ENCODE measurements at places on chromosomes 2 and 18.
A peak's percentile ranks its signal among the peaks of the same experiment; 100 is the strongest.

- no peak for DNase-seq
Measured at GRCh38 chr2:125634662-125635061, 1021.3 kb upstream of the GYPC start.

DNA sequence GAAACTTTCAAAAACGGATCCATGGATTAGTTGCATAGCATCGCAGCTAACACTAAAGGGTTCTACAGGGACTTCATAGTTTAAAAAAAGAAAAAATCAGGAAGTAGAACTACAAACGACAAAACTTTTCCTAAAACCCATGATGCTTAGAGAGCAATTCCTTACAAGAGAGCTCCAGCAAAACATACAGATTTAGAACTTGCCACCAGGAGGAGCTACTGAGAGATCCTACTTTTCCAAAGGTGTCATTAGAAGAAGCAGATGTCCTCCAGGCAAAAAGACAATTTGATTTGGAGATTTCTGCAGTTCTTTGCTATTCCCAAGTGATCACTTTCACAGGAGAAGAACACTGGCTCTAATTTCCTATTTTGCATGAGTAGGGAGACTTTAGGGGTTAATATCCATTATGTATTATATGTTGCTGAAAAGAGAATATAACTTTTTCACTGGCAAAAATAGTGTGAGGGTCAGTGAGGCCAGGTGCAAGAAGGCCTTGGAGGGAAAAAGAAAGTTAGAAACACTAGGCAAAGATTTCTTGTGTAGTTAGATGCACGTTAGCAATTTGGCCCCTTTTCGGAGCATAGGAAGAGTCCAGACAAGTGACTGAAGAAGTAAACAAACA is 436.2 kb downstream of the SUCLG1 start:
- no peak for DNase-seq

- DNase-seq: no peak
Measured at GRCh38 chr2:241282555-241282954, 32.9 kb downstream of the HDLBP start.

GRCh38 chr2:180677200-180677599 is 303.2 kb upstream of the UBE2E3 start:
- DNase-seq: no peak

GRCh38 chr2:176926453-176926852 is 286.1 kb upstream of the HNRNPA3 start:
- no peak for DNase-seq

DNA sequence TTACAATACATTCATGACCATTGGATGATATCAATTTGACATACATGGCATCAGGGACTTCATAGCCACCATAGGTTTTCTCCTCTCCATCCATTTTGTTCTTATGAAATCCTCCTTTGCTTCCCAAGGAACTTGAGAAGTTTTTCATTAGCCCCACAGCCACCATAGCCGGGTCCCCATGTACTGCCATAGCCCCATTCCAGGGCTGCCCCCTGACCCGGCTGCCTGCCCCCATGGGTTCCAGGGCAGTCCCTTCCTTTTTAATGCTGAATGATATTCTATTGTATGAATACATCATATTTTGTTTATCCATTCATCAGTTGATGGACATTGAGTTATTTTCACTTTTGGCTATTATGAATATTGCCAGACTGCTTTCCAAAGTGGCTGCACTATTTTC is 20.4 kb downstream of the ATP6V1B1 start:
- DNase-seq: no peak

DNA sequence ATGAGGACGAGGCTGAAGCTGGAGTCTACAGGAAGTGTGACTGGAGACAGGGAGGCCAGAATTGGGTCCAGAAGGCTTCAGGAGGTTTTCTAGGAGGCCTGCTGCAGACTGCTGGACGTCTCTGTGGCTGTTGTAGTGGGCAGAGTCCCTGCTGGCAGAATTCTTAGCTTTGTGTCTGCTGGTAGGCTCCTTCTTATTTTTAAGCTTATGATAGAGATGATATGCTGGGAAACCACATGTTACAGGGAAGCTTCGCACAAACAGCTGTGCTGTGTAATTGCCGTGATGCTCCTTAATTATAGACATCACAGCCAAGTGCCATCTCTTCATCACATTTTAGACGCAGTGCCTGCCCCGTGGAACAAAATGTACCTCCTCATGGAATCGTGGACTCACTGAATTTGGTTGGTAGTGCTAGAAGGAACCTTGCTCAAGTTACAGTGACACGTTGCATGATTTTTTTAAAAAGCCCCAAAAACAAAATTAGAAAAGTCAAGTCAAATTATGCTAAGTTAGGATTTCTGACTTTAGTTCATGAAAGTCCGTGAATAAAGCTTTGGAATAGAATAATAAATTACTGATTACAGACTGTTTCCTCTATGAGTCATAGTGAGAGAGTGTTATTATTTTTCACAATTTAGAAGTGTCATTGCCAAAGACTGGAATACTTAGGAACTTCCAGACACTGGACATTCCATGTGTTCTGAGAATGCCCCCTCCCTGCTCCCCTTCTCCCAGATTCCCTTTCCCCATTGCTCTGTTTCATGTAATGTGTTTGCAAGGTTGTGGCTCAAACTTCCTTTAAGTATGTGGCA is 144.1 kb downstream of the FHOD3 start:
- DNase-seq: no peak

- DNase-seq: no peak
Measured at GRCh38 chr2:154507186-154507585, 191.3 kb upstream of the KCNJ3 start.

GRCh38 chr2:10135296-10136089 is 13.0 kb downstream of the RRM2 start:
- DNase-seq: no peak

DNA sequence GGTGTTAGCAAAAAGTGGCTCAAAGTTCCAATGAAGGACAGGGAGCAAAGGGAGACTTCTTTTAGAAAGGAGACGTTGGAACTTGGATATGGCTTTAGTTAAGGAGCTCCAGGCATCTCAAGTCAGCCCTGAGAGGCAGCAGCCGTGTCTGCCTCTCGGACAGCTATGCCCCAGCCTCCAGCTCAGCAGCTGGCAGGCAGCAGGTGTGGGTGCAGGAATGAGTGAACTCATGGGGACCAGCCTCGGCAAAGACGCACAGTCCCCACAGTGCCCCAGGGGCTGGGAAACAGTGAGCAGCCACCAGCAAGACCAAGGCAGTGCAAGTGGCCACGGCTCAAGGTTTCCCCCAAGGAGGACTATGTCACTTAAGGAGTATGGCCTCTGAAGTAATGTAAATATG is 1.6 kb upstream of the LRRFIP1 start:
- DNase-seq: no peak

DNA sequence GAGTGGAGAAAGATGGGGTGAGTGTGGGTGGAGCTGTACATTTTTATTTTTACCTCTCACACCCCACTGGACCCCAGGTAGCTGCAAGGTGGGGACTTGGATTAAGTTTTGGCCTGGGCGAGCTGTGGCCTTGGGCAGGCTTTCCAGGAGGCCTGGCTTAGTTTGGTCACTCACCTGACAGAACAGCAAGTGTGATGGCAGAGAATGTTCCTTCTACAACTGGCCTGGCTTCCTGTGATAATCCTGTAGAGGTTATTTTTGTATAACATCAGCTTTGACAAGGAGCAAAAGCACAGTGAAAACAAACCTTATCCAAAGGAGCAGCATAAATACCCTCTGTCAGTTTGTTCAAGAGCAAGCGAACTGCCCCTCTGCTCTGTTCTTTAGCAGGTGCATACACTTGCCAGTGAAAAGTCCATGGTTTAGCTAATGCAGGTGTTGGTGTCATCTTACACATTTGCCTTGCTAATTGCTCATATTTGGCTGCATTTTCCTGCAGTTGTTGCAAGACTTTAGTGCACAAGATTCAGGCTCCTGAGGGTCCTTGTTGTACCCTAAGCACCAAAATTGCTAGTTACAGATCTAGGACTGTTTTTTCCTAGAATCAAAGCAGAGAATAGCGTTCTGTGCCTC is 6.3 kb downstream of the THNSL2 start:
- DNase-seq: no peak

- peak; percentile 43 for DNase-seq
Measured at GRCh38 chr2:231104115-231104713, 20.6 kb downstream of the HTR2B start.

DNA sequence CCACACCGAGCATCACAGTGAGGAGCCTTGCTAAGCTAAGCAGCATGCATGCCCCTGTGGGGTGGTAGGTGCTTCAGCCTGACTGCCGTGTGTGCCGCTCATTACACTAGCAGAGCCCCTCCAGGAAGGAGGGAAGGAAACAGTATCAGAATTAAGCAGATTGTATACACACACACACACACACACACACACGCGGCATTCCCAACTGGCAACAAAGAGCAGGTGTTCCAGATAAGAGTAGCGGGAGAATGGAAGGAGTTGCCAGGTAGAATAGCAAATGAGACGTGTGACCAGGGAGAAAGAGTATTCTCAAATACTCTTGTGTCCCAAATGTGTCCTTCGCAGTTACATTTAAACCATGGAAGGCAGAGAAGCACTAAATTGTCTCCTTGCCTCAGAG is 47.6 kb upstream of the TTC39C start:
- DNase-seq: no peak

DNA sequence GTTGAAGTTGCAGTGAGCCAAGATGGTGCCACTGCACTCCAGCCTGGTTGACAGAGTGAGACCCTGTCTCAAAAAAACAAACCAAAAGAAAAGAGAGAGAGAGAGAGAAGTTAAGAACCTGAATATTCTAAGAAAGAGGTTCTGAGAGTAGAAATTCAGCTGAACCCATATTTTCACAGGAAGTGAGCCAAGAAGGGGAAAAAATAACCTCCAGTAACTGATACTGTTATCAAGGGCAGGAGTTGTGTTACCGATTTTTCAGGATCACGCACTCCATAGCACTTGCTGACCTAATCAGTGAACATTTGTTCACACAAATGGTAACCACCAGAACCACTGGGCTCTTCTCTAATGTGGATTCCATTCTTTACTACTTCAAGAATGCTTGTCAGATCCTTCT is 39.1 kb upstream of the BZW1 start:
- no peak for DNase-seq

GRCh38 chr2:140990416-140990815 is 1140.4 kb downstream of the LRP1B start:
- DNase-seq: no peak

Data from stimulated activated naive CD8-positive, alpha-beta T cell treated with anti-CD3 and anti-CD28 coated beads, Interleukin-15, amount 100 ng/mL, for 72 hours (primary cell).